Effector CD8-positive, alpha-beta T cell (primary cell): ENCODE measurements at places on chromosomes 4 and X.
A peak's percentile ranks its signal among the peaks of the same experiment; 100 is the strongest.

- DNase-seq: peak; percentile 4
These were observed 121.2 kb upstream of the NAP1L5 start for GRCh38 chr4:88818631-88819470.

DNA sequence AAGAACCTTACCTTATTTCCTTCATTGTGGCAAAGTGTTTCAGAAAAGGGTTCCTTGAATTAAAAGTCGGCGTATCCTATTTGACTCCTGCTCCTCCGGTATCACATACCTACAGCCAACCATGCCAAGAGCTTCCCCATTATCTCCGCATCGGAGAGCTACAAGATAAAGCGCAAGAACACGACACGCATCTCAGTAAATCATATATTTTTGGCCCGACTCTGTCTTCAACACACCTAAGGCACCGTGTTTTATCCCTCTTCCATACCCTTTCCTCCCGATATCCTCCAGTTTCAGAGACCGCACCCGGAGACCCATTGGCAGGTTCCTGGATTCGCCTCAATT is 497 bp upstream of the THAP9 start:
- no peak for DNase-seq

DNA sequence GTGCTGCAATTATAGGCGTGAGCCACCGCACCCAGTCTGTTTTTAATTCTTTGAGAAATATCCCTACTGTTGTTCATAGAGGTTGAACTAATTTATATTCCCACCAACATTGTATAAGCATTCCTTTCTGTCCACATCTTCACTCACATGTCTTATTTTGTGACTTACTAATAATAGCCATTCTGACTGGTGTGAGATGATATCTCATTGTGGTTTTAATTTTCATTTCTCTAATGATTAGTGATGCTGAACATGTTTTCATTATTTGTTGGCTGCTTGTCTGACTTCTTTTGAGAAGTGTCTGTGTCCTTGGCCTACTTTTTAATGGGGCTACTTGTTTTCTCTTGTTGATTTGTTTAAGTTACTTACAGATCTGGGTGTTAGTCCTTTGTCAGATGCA is 310.9 kb upstream of the MAOA start:
- DNase-seq: no peak

DNA sequence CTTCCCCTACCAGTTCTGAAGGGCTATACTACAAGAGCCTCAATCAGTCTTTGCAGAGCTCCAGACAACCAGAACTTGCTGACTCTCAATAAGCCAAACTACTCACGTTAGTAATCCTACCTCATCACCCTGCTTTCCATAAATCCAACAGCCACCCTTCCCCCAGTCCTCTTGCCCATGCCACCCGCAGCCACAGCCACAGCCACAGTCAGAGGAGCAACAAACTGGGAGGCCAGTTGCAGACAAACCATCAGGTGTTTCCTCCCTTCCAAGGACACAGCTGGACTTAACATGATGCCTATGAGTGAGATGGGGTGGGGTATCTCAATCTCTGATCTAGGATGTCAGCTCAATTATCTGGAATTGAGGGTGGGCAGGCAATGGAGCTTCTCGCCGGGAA is 1.0 kb downstream of the GABRA3 start:
- DNase-seq: no peak

DNA sequence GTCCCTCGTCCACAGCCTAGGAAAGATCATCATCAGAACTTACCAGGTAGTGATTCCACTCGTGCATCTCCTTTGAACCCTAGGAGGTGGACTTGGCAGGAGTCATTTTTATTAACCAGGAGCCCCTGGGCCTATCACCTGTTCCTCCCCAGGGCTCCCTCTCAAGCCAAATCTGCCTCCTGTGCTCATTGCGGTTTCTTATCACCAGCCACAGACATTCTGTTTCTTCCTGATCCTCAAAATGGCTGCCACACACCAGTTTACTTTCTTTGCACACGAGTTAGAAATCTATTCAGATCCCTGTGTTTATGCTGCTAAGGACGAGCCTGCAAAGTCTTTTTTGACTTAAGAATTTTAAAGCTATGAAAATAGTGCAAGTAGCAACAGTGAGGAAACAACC is 354.5 kb upstream of the BOD1L1 start:
- no peak for DNase-seq

- DNase-seq: no peak
These were observed 135.4 kb upstream of the DUSP21 start for GRCh38 chrX:44708470-44708869.

DNA sequence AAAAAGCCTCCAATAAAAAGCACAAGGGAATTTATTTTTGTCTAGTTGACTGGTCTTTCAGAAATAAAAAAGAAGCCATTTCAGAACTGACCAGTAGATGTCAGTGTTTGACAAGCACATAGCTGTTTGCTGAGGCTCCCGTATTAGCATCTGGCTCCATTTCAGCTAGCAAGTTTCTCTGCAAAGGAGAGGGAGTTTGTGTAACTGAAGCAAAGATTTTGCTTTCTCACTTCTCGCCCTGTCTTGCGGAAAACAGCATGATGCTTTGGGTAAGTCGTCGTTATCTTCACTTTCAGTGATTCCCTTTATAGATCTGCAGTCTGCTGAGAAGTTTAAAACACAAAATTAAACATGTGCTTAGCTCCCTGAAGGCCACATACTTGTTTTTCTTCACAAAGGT is 85.5 kb downstream of the CT47B1 start:
- no peak for DNase-seq

- DNase-seq: no peak
These were observed 11.7 kb downstream of the LIN54 start for GRCh38 chr4:82998898-82999297.

GRCh38 chr4:62901101-62901500 is 1508.1 kb downstream of the TECRL start:
- no peak for DNase-seq

- DNase-seq: no peak
These were observed 498.0 kb upstream of the BOD1L1 start for GRCh38 chr4:14125375-14126129.

GRCh38 chr4:138050601-138051000 is 191.5 kb downstream of the SLC7A11 start:
- DNase-seq: no peak

GRCh38 chr4:173009129-173009823 is 159.3 kb upstream of the GALNT7 start:
- DNase-seq: no peak

- DNase-seq: no peak
These were observed 665 bp downstream of the TIGD2 start for GRCh38 chr4:89111833-89112563.

DNA sequence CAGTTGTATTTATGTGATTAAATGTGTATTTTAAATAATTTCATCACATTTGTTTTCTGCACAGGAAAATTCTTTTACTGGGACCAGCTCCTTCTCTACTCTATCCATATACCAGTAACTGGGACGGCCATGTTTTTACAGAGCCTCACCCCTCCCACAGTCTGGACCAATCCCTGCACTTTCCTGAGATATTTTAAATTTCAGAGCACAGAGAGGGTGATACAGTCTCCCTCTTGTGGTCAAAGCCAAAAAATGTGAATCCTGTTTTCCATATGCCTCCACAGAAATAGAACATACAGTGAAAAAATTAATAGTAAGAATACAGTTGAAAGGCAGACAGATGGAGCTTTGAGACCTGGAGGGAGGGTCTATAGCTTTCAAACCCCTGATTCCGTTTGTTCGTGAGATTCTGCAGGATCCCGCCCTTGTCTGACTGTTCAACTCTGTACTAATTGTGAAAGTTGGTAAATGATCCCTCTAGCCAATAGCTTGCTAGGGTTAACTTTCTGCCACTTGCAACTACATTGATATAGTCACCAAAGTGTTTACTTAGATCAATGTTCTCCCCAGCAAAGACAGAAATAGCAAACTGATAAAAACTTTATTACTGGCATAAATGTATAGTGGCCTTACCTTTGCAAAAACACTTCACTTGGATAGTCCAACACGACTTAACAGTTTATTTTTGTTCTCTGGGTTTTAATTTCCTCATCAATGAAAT is 172.2 kb downstream of the PPARGC1A start:
- no peak for DNase-seq

DNA sequence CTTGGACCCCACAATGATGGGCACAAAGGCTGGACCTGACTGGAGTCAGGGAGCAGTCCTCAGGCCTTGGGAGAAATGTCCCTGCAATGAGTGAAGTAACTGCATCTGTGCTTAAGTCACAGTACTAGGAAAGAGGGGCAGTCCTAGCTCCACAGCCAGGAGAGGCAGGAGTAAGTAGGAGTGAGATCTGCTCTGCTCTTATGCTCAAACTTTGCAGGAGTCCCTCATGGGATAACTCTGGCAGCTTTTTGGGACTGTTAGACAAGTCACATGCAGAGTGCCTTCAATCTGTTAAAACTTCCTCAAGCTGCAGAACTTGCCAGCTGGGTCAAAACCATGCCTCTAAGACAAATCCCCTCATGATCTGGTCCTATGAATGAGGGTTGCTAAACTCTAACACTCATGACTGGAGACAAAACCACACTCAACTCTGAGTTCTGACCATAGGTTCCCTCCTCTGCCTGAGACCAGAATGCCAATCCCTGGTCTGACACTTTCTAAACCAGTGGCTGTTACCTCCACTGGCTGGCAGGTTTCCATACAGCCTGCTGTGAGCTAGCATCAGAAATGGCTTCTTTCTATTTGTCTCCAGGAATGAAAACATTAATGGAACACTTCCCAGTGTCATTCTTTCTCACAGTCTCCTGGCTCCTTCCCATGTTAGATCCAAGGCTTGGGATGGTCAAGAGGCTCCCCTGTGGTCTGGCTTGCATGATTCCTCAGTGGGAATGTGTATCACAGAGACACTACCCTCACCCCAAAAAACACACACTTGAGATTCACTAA is 819.3 kb downstream of the PCDH7 start:
- no peak for DNase-seq

DNA sequence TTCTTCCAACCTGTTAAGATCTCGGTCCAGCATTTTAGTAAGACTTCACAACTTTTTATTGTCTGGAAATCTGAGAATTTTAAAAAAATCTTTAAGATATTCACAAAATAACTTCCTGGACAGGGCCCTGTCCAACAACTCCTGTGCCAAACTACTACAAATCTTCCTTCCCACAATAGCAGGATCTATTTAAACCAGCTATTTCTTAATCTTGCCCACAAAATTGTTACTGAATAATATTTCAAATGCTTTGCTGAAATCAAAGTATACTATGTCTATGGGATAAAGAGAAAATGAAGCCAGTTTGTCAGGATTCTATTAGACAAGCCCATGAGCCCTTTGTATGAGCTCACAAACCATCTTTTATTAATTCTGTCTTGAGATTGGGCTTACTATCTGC is 104.1 kb upstream of the DDIT4L start:
- no peak for DNase-seq

- DNase-seq: no peak
These were observed 71.6 kb downstream of the PPARGC1A start for GRCh38 chr4:23818097-23818885.

DNA sequence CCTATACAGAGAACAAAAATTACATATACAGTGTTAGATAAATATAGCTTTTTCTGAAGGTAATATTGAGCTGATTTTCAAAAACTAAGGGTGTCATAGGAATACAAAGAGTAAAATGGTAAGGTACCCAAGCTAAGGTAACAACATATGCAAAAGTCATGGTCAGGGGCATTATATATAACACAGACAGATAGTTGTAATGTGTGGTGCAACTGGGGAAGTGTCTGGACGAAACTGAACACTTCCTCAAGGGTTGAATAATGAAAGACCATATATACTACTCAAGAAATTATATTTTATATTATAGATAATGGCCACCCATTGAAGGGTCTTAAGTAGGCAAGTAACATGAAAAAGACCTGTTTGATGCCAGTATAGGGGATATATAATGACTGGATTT is 262.1 kb upstream of the CXXC4 start:
- DNase-seq: no peak

DNA sequence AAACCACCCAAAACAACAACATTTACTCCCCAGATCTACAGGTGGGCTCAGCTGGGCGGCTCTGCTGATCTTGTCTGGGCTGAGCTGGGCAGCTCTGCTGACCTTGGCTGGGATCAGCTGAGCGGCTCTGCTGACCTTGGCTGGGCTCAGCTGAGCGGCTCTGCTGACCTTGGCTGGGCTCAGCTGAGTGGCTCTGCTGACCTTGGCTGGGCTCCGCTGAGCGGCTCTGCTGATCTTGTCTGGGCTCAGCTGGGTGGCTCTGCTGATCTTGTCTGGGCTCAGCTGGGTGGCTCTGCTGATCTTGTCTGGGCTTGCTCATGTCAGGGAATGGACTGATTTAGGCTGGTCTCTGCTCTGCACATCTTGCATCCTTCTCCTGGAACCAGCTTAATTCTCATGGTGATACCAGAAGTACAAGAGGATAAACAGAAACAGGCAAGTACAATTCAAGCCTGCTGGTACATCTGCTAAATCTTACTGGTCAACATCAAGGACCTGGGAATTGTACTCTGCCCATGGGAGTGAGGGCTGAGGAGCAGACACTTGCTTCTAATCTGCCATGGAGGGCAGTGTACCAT is 248.5 kb upstream of the PSAPL1 start:
- no peak for DNase-seq

- DNase-seq: no peak
These were observed 521.7 kb downstream of the PPARGC1A start for GRCh38 chr4:23368081-23368697.
